ENCODE measurements at places on chromosomes 1 and 21.

GRCh38 chr1:107430540-107431228 is 289.8 kb downstream of the NTNG1 start:
- peak; percentile 31 for DNase-seq

DNA sequence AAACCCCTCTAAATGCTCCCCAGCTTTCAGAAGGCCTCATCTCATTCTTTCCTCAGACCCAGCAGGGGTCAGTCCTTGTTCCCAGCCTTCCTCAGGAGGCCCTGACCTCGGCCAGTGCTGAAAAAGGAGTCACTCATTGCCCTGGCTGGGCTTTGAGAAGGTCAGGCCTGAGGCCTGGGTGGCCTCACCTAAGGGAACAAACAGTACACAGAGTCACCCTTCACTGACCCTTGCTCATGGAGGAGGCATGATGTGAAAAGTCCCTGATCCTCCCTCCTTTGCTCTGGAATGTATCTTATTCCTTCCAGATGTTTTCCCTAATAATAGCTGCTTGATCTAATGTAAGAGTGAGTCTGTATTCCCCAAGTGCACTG is 117.7 kb upstream of the SLC44A3 start:
- no peak for DNase-seq

- DNase-seq = no peak
These were observed 447.3 kb downstream of the PLA2G4A start for GRCh38 chr1:187275985-187276575.

GRCh38 chr21:31945546-31945945 is 72.7 kb downstream of the HUNK start:
- no peak for DNase-seq

DNA sequence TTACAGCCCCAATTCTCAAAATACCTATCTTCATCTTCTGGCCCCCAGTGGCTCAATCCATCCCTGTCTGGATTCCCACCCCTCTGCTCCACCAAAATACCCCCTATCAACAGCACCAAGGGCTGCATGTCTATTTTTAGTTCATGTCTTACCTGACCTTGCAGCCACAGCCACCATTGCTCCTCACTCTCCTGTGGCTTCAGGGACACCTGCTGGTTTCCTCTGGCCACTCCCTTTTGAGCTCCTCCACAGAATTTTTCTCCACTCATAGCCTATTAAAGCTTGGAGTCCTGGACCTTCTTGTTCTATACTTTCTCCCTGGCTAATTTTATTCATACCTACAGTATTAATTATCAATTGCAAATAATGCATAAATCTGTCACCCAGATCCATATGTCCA is 125.3 kb upstream of the NGF start:
- no peak for DNase-seq

DNA sequence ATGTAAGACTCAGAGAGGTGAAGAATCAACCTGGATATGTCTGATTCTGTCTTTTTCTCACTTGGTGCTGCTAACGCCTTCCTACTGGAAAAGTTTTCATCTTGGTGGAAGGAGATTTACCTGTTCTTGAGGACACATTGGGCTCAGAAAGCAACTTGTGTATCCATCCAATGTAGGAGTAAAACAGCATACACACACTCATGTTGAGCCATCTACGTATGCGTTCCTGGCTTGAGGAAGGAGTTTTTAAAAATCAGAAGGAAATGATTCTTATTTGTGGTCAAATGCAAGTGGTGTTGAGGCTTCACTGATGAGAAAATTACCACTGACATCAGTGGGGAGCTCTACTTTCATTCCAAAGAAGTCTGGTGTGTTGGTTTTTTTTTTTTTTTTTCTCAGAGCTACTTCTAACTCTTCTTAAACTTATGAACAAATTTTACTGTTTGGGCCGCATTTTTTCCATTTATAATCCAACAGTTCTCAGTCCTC is 25.6 kb downstream of the XCL2 start:
- no peak for DNase-seq

GRCh38 chr1:180722586-180722985 is 90.8 kb downstream of the XPR1 start:
- DNase-seq = no peak

DNA sequence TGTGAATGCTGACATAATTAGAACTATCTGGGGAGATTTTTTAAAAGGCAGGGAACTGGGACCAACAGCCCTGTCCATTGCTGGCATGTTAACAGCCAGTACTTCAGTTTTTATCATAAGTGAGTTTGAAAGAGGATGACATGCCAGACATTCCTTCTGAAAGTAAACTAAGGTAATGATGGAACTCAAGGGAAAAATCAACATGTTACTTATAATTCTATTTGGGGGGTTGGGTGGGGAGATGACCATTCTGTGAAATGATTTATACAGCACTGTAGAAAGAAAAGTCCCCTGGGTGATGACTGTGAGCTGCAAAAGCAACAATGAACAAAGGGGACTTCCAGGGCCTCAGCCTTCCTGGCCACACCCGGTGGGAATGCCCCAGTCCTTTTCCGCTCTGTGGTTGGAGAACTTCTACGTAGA is 5.4 kb upstream of the LAMC2 start:
- DNase-seq = no peak

DNA sequence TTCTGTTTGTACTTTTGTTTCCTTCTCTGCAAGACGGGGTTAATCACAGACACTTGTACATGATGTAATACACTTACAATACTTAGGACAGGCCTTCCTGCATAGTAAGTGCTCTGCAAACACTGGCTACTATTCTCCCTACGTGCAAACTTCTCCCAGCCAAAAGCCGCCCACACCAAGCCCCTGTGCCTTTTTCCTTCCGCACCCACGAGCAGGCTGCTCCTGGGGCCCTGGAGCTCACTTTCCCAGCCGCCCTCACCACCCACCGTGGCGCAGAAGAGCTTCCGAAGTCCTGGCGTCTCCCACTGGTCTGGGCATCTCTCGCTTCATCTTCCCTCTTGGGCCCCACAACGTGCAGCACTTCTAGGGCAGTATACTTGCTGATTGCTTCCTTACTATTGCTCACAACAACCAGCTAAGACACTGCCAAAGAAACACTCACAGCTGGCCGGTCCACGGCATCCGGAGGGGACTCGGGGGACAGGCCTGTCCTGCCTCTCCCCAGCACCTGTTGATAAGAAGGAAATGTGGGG is 22.5 kb upstream of the GPR157 start:
- DNase-seq = no peak

GRCh38 chr1:71273334-71273733 is 192.5 kb upstream of the ZRANB2 start:
- no peak for DNase-seq

DNA sequence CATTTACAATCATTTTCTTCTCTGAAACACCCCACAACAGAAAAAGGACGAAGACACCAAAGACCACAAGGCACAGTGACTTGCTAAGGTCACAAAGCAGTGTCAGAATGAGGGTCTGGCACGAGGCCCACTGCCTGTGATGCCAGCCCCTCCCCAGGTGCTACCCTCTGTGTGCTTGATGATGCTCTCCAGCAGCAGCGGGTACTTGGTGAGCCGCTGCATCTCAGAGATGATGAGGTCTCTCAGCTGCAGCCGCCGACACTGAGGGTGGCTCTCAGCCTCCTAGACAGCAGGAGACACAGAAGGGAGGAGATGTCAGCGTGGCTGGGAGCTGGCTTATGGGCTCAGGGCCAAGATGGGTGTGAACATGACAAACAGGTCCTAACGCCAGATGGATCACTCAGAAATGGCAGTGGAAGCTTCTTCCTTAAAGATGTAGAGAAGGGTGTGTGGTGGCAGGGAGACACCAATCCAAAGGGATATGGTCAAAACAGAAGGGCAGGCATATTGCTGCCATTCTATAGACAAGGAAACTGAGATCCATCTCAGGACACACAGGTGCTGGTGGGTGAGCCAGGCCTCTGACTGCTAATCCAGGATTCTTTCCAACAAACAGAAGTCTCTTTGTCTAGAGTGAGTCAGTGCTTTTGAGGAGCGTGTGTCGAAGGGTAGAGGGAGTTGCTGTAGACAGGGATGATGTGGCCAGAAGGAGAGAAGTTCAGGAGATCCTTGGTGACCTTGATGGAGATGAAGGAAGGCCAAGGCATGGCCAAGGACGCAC is 25.6 kb downstream of the LRRC71 start:
- no peak for DNase-seq

- DNase-seq = no peak
These were observed 2.6 kb downstream of the PRELP start for GRCh38 chr1:203478231-203478630.

GRCh38 chr1:10958614-10959013 is 53.8 kb upstream of the TARDBP start:
- DNase-seq = no peak

- no peak for DNase-seq
These were observed 206.0 kb downstream of the HIVEP3 start for GRCh38 chr1:41712695-41713094.

DNA sequence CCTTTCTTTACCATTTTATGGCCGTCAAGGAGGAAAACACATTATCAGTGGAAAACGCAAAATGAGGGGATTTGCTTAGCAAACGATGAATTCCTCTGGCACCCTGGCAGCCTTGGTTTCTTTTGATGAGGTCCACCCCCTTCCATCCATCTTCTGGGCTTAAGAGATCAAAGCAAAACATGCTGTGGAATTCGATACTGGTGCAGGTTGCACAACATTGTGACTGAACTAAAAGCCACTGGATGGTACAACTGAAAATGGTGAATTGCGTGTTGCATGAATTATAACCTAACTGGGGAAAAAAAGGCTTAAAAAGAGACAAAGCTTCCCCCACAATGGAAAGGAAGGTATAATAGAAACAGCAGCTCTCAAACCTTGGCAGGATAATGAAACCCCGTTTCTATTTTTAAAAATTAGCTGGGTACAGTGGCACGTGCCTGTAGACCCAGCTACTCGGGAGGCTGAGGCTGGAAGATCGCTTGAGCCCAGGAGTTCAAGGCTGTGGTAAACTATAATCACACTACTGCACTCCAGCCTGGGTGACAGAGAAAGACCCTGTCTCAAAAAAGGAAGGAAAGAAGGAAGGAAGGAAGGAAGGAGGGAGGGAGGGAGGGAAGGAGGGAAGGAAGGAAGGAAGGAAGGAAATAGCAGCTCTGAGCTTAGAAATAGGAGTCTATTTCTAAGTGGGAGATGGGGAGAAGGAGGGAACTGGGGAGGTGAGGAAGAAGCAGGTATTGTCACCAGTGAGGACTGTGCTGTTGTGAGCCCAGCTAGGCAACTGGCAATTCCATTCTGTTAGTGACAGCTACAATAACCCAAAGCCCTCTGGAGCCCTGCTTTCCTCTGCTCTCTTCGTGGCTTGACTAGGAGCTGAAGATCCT is 29.0 kb upstream of the LGALS8 start:
- DNase-seq = no peak

DNA sequence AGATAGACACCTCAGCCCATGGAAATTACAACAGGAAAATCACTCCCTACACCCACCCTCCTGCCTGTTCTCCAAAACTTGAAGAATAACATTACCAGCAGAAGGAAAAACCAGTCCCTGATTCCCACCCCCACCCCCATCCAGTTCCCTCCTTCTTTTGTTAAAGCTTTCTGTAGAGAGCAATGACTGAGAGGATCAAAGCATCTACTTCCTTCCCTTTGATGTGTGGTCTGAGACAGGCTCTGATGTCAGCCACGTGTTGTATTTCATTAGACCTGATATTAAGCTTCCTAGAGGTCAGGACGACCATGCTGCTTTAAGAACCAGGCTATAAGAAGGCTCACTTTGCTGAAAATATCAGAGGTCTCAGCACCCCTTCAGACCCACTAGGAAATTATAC is 73.9 kb upstream of the HAO2 start:
- no peak for DNase-seq

- no peak for DNase-seq
These were observed 595 bp downstream of the AK2 start for GRCh38 chr1:33036051-33036525.

GRCh38 chr1:182614796-182615454 is 10.7 kb upstream of the RGS16 start:
- no peak for DNase-seq

- DNase-seq = no peak
These were observed 33.1 kb upstream of the DMBX1 start for GRCh38 chr1:46456411-46456963.

GRCh38 chr1:119549719-119550132 is 42.7 kb downstream of the HSD3B1 start:
- DNase-seq = peak; percentile 67

DNA sequence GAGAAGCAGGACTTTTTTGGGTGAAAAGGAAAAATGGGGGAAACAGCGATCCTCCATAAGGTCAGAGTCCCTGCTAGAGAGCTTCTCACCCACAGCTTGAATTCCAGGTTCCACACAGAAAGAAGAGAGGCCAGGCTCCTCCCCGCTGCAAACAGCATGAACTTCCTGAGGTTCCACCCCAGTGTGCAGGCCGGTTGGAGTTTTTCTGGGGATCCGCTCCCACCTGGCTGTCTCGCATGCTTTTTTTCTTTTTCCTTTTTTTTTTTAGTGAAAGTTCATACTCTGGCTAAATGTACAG is 595.1 kb upstream of the ZP4 start:
- no peak for DNase-seq

GRCh38 chr1:119981986-119982815 is 85.9 kb upstream of the ADAM30 start:
- no peak for DNase-seq

DNA sequence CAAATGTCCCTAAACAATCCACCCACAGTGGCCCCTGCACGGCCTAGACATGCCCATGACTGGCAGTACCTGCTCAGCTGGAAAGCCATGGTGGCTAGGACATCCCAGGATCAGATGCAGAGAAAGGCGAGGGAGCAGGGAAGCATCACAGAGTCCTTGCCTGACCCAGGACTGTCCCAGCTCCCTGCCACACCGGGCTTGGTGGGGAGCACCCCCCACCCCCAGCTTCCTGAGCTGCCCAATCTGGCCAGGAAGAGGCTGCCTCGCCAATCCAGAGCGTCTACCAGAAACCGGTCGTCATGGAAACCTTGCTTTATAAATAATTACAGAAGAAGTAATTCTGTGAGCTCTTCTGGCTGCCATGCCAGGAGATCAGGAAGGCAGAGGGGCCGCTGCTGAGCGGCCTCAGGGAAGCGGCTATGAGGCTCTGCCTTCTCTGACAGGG is 34.8 kb downstream of the ACOT7 start:
- DNase-seq = no peak

DNA sequence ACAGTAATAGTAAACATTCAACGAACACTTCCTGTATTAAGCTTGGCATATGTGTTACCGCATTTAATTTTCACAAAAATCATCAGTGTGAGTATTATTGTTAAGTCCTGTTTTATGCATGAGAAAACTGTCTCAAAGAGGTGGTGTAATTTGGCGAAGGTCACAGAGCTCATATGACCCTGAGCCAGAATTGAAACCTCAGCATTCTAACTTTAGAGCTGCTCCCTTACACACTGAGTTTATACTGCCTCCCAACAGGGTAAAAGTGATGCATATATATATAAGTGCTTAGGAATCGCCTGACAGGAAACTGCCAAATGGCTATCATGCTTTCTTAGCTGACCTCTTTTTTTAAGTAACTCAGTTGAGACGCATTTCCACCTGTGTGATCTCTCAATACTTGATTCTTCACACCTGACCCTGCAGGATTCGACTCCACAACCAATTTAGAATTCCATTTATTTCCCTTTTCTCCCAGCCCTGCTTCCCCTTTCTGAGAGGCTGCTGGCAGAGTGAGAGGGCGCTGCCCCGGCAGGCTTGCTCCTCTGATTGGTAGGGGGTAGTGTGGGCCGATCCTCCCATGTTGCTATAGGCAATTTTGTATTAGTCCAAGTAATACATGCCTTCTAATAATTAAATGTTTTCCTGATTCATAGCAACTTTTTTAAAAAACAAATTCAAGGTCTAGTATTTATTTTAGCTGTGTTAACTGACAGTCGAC is 40.5 kb downstream of the ZBTB40 start:
- DNase-seq = no peak
